Activated T-helper 1 cell treated with anti-CD3 and anti-CD28 coated beads, Interleukin-2, amount 50 U/mL, for 16 hours (primary cell): ENCODE measurements at places on chromosomes 13 and 19.

GRCh38 chr19:29241324-29241723 is 28.4 kb upstream of the UQCRFS1 start:
- DNase-seq, result no peak

DNA sequence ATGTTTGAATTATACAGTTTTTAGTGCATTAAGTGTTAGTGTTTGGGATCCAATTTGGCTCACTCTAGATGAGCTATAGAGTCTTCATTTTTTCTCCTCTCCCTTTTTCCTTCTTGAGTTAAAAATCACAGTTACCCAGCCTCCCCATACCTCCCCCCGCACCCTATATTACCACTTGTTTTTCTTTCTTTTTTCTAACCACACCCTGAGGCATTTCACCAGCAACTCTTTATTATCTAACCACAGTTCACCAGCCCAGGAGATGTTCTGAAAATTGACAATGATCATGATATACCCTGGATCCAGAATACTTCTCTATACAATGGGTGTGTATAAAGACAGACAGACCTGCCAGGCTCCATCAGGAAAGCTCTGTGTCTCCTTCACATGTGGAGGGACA is 86.5 kb upstream of the UBL3 start:
- no peak for DNase-seq

DNA sequence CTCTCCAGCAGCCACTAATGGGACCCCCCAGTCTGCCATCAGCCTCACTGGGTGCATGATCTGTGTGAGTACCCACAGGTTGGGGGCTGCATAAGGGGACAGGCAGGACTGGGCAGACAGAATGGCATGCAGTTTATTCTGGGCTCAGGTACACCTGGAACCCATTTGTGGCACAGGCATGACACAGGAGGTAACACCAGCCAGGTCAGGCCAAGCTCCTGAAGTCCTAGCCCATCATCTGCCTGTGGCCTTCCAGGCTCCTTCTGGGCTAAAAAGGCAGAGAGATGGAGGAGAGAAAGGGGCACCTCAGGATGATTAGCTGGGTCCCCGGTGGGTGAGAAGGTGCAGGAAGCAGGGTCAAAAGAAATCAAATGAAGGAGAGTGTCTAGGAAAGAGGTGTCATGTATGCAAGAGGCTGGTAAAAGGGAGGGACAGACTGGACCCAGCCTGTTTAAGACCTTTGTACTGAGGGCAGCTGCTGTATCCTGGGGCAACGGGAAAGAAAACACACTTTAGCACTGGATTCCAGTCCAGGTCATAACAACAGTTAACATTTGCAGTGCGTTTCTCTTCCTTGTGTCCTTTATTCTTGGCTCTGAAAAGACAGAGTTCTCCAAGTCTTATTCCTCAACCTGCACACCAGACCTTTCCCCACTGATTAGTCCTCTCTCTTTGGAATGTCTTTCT is 20.2 kb upstream of the DGKH start:
- no peak for DNase-seq

DNA sequence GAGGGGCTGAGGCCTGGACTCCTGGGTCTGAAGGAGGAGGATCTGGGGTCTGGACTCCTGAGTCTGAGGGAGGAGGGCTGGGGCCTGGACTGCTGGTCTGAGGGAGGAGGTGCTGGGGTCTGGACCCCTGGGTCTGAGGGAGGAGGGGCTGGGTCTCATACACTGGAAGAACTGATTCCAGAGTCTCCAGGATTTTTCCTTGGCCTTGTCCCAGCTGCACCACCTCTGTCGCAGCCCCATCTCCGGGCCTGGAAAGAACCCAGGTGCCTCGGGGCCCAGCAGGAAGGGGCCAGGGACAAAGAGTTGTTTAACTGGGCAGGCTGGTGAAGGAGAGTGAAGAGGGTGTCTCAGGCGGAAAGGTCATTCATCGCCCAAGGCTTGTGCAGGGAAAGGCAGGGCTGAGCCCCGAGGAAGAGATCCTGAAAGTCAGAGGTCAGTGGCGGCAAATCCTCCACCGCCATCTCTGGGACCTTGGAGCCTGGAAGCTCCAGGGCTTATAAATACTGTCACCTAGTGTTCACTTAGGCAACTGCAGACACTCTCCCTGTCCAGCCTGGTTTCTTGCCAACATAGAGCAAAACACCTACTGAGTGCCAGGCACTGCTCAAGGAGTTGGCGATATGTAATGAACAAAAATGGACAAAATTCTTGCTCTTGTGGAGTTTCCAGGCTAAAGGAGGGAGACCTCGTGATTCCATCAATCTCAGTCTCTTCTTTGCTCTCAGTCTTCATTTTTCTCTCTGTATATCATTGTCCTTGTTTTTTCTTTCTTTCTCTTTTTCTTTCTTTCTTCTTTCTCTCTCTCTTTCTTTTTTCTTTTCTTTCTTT is 4.4 kb upstream of the KCNN4 start:
- DNase-seq, result no peak

DNA sequence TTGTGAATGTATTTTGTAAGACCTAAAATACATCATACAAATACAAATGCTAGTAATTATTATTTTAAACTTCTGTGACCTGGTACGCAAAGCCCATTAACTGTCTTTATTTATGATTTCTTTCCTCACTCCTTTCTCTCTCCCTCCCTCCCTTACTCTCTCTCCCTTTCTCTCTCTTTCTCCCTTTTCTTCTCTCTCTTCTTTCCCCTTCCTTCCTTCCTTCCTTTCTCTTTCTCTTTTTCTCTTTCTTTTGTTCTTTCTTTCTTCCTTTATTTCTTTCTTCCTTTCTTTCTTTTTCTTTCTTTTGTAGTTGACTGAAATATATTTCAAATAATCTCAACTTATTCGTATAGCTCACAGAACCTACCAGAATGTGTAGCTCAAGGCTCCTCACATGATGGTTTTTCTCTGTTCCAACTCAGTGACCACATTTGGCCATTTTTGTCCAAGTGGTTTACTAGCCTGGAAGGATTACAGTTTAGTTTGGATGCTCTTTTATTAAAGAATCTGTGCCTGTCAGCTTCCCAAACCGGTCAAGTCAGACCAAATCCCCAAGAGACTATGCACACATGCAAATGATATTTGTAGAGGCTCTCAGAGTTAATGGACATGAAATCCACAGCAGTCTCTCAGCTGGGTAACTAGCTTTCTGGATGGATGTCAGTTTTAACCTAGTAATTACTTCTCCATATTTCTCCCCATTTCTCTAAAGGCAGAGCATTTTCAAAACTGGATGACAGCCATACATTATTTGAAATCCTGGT is 71.7 kb downstream of the POSTN start:
- no peak for DNase-seq

- no peak for DNase-seq
Observed at GRCh38 chr13:27006519-27007161, 165.0 kb downstream of the USP12 start.

DNA sequence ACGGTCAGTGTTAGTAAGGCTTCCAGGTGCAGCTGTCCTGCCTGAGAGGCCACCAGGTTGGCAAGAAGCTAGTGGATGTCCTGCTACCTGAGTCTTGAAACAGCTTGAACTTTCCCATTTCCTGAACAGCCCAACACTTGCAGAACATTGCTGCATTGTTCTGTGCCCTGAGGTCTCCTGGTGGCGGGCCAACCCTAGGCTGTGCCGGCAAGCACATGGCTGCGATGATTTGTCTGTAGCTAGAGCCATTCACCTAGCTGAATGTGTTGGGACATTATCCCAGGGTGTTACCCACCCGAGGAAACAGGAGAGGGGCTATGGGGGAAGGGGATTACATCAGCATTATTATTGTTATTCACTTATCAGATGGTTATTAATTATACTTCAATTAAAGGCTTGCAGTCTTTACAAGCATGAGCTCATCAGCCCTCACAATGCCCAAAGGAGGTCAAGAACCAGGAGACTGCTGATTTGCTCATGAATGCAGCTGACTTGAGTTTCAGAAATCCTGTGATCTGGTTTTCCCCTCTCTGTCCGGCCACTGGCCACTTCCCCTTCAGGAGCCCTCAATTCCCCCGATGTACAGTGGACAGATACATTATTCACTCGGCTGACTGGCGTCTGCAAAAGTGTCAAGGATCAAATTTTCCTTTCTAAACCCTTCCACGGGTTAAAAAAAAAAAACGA is 187.6 kb upstream of the TSC22D1 start:
- DNase-seq, result no peak

DNA sequence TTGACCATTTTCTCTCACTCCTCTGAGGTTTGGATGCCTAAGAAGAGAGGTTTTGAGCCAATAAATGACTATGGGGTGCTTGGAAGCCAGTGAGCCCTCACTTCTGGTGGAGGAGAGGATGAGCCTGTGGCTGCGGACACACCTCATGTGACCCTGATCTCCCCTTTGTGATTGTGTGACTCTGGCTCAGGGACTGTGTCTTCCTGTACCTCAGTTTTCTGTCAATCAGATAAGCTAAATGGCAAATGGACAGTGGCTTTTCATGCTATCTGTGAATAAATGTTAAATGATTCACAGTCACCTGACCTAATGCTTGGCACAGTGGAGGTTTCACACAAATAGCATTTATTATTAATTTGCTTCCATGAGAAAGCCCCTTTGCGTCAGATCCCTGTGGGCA is 2.7 kb downstream of the PSG8 start:
- no peak for DNase-seq

DNA sequence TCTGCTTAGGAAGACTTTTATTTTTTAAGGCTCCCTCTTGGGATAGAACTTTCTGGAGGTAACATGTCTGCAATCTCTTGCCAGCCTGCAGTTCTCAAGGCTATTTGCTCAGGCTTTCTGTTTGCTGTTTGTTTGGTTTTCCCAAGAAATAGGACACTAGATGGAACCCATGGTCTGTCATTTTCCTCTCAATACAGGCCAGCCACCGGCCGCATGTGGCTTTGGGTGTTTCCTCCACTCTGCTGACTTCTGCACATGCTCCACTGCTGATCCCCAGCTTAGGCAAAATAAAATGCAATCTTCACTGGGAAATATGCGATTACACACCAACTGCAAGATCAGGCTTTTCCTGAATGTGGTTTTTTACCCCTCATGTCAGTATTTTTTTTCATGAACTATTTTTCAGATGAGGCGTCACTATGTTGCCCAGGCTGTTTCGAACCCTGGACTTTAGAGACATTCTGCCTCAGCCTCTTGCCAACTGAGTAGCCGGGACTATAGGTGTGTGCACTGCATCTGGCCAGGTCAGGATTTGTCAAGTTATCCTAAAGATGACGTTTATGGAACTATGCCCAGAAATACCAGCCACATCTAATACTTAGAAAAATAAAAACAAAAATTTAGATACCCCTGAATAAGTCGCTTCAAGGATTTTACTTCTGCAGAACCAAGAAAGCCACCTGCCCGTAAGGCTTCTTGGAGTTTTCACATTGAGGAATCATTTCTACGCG is 94.3 kb upstream of the PABPC3 start:
- no peak for DNase-seq

DNA sequence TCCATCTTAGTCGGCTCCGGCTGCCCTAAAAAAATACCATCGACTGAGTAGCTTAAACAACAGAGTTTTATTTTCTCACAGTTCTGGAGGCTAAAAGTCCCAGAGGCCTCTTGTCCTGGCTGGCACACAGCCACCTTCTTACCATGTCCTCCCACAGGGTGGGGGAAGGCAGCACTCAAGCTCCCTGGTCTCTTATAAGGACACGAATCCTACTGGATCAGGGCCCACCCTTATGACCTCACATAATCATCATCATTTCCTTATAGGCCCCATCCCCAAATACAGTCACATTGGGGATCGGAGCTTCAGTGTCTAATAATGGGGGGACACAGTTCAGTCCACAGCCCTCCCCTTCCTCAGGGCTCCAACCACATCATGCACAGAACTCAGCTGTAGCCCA is 2.6 kb upstream of the TUBA3C start:
- DNase-seq, result no peak

DNA sequence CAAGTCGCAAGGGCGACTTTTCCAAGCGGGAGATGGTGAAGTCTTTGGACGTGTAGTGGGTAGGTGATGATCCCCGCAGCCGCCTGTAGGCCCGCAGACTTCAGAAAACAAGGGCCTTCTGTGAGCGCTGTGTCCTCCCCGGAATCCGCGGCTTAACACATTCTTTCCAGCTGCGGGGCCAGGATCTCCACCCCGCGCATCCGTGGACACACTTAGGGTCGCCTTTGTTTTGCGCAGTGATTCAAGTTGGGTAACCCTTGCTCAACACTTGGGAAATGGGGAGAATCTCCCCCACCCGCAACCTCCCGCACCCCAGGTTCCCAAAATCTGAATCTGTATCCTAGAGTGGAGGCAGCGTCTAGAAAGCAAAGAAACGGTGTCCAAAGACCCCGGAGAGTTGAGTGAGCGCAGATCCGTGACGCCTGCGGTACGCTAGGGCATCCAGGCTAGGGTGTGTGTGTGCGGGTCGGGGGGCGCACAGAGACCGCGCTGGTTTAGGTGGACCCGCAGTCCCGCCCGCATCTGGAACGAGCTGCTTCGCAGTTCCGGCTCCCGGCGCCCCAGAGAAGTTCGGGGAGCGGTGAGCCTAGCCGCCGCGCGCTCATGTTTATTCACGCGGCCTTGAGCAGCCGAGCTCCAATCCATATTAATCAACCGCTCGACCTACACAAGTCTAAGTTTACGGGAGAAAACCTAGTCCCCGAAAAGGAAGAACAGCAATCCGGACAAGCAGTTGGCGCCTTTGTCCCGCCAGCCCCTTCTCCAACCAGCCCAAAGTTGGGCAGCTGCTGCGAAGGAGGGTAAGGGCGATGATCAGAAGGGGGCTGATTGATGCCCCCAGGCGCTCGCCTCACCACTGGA is 9.9 kb downstream of the SOX21 start:
- no peak for DNase-seq

DNA sequence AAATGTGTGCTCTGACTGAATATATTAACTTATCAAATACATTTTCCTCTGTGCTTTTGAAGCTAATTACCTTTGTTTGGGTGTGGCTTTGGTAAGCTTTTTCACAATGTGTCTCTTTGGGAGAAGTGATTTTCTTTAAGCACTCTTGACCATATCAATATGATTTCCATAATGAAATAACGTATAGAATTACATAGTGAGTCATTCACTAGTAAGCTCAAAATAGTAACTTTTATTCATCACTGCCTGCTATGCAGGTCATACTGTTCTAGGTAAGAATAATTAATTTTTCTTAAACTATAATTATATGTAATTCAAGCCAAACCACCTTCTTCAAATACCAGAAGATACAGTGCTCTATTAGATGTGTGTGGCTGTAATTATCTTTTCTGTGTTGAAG is 480.7 kb downstream of the MYO16 start:
- DNase-seq, result no peak

DNA sequence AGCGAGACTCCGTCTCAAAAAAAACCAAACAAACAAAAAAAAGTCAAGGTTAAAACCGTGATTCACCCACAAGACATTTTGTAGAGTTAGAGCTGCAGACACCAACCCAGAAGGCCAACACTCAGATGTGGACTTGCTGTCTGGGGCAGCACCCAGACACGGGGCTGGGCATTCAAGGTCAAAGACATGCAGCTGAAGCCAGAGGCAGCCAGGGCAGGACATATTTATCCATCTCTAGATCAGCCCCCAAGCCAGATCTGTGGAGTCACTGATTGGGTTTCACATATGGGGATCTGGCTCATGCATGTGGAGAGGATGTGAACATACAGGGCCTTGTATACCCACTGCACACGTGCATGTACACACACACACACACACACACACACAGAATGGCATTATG is 3.6 kb downstream of the KLK15 start:
- no peak for DNase-seq
